SIG-M5 (cell line): ENCODE measurements at places on chromosomes 7 and 10.

- no peak for DNase-seq
Measured at GRCh38 chr7:118836933-118837332, 612.4 kb downstream of the ANKRD7 start.

DNA sequence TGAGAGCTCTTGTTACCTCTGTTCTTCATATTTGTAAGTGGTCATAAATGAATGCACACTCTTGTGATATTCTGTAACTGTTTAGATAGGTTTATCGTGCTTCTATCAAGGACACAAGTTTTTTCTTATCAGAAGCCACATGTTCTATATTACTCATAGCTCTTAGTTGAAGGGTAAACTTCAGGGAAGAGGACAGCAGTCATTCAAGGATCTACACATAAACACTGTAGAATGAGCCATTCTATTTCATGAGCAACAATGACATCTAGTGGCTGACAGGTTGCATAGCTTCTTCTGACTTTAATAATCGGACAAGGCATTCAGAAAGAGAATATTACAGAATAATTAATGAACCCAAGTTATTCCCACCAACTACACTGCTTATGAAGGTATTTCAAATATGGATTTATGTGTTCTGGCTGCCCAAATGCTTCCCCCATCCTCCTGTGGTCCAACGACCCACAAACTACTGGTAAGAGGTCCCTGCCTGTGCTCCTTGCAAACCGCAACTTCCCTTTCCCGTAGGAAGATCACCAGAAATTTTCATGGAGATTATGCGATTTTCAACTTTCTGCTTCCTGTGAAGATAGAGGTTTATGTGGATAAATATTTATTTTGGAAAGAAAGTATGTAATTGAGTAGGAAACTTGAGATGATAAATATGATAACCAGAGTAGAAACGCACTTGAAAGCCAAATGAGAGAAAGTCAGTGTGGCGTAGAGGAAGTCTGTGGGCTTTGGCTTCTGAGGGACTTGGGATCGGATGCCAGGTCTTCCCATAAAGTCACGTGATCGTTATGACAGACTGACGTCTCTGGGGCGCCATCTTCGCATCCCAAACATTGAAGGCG, 16.8 kb upstream of the ABCB5 start:
- DNase-seq: no peak

GRCh38 chr10:45466784-45467183, 92.8 kb downstream of the ALOX5 start:
- no peak for DNase-seq

DNA sequence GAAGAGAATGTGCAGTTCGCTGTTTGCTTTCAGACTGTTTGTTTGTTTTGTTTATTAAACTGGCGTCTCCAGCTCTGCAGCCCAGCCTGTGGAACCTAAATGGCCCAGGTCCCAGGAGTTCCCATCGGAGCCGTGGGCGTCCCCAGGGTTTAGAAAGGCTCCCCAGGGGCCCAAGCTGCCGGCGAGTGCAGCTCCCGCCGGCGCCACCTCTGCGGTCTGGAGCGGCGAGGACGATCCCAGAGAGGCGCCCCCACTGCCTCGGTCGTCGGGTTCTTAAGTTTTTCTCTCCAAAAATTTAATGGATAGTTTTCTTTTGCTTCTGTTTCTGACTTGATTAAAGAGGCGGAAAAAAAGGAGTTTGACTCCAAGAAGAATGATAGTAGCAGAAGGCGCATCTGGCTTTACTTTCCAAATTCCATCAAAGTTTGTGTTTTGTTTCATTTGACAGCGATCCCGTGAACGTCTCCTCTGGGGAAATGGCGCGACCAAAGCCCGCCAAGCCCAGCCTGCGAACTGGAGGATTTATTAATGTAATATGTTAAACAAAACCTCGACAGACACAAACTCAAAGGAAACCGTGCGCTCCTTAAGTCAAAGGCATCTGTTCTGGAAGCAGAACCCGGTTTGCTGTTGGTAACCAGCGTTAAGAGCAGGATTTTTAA, 718 bp upstream of the FZD1 start:
- DNase-seq: no peak

DNA sequence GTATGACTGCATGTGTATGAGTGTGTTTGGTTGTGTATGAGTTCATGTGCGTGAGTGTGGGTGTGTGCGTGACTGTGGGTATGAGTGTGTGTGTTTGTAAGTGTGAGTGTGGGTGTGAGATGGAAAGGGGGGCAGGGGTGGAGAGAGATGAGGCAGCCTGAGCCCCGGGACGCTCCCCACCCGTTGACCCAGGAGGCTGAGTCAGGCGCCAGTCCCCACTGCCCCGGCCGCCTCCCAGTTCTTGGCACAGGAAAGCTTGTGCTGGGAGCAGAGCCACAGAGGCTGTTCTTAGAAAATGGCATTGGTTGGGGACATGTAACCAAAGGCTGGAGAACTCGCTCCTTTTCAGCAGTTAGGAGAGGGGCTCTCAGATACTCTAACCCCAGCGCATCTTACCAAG, 27.8 kb upstream of the NUB1 start:
- no peak for DNase-seq

DNA sequence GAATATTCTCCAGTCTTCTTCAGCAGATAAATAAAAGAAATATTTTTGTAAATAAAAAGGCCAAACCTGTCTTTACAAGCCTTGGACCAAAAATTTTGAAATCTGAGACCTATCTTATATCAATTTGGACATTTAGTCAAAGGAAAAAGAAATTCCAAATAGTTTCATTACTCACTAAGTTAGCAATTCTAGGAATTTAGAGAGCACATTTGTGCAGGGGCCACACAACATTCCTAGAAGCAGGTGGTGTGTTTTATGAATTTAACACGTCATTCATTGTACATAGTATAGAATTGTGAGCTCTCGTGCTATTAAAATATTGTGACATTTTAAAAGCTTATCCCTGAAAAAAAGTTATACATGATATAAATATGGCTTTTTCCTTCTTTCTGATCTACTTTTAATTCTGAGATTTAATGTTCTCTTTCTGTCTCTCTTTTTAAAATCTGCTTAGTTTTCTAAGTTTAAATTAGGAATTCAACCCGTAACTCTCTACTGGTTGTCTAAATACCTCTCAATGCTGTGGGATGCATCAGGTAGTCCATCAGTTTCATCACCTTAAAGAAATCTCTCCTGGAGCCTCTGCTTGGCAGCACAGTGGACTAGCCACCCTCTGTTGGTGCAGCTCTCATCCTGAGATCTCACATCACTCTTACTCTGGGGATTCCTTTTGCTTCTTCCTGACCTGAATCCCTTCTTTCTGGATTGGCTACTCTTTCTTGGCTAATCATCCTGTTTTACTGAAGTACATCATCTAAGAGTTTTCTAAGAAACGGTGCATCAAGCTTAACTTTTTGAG, 124.5 kb downstream of the SEMA3E start:
- DNase-seq: no peak

GRCh38 chr7:68671046-68671445, 927.2 kb upstream of the AUTS2 start:
- no peak for DNase-seq

GRCh38 chr7:153607354-153607753, 444.8 kb upstream of the DPP6 start:
- DNase-seq: no peak

DNA sequence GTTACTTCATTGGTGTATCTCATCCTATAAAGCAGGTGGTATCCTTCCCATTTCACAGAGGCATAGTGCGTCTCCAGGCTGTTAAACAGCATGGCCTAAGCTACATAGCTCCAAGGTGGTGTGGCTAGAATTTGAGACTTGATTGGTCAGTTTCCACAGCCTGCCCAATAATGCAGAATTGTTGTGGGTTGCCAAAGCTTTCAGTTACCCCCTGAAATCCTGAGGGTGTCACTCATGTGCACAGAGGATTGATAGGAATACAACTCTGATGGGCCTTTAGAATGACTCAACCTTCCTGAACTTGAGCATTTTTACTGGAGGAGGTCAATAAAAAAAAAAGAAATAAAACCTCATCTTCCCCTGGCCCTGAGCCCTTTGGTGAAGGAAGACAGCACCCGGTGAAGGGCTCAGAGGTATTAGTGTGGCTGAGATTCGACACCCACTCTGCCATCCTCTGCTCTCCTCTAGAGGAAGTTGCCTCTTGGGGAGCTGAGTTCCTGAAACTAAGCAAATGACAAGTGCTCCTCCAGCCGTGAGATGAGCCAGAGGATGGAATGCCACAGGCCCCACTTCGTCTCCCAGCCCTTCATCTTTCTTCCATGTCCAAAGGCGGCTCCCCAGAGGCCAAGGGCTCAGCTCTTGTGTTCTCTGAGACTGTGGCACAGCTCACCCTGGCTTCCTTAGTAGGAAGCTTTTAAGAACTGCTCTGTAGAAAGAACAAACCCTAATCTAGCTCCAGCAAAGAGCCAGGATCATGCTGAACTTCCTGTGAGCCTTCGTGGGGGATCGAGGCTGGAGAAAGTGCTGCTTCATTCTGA, 1.0 kb downstream of the ACSL5 start:
- no peak for DNase-seq

GRCh38 chr7:78062214-78062613, 263.6 kb downstream of the PHTF2 start:
- DNase-seq: no peak

GRCh38 chr7:2495418-2496299, 19.5 kb upstream of the GRIFIN start:
- DNase-seq: no peak

DNA sequence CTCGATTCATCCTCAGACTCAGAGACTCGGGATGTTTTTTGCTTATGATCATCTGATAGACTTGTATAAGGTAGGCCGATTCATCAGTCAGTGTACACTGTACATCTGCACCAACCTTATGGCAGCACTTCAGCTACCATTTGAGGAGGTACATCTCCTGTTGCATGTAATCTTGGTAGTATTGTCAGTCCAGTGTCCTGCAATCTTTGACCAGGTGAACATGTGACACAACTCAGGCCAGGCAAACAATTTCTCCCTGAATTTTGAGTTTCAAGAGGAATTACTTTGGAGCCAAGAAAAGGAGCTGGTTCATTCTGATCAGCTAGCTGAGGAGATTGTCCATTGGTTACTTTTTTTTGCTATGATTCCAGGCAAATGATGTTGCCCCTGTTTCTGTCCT, 19.7 kb upstream of the WASL start:
- DNase-seq: no peak

DNA sequence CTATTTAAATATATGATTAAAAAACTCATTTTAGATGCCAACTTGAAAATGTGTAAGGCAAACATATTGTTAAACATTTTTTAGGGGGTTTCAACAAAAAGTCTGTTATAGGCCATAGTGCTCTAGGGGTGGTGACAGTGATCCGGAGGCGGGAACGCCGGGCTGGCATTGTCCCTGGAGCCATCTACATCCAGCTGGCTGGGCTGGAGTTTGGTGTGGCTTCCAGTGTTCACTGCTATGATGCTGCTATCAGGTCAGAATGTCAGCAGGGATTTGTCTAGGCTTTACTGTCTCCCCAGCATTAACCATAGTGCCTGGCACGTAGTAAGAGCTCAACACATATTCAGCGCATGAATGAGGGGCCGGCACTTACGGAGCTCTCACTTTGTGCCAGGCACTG, 1.9 kb upstream of the SLC18A2 start:
- DNase-seq: no peak
